KG1 (cell line): ENCODE measurements at places on chromosomes 16 and 17.

DNA sequence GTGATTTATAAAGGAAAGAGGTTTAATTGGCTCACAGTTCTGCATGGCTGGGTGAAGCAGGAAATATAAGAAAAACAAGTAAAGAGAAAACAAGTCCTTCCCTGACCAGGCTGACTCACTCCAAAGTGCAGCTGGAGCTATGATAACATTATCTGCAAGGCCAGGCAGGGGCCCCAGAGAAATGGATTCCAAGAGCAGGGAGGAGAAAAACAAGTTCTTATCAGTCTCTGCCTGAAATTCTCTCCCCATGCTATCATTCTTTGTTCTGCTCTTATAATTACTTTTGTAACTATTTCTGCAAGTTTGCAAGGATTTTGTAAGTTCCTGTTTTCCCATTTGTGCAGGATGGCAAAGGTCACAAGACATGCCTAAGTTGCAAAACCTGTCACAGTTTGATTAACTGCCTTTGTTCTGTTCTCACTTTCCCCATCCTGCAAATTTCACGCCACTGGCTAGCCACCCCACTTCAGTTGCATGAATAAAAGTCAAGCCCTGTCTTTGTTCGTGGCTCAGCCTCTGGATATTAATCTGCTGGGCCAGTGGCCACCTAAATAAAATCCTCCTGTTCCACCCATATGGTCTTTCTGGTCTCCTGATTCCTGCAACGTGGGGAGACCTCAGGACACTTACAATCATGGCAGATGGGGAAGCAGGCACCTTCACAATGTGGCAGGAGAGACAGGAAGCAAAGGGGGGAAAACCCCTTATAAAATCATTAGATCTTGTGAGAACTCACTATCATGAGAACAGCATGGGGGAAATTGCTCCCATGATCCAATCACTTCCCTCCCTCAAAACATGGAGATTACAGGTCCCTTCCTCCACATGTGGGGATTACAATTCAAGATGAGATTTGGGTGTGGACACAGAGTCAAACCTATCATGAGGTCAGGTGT lies 13.1 kb downstream of the ABCA9 start:
- no peak for DNase-seq

DNA sequence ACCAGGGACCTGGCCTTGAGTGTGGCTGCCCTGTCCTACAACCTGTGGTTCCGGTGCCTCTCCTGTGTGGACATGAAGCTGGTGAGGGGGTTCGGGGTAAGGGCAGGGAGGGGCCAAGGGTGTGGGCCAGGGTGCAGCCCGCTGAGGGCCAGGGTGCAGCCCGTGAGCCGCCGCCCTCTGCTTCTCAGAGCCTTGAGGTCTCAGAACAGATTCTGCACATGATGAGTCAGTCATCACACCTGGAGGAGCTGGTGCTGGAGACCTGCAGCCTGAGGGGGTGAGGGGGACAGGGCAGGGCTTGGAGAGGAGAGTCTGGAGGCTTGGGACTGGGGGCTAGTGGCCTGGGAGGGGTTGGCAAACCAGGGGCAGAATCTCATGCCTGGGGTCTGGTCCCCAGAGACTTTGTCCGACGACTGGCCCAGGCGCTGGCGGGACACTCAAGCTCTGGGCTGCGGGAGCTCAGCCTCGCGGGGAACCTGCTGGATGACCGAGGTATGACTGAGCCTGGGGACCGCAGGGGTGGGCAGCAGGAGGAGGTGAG lies 2.2 kb downstream of the CARMIL2 start:
- DNase-seq = no peak

DNA sequence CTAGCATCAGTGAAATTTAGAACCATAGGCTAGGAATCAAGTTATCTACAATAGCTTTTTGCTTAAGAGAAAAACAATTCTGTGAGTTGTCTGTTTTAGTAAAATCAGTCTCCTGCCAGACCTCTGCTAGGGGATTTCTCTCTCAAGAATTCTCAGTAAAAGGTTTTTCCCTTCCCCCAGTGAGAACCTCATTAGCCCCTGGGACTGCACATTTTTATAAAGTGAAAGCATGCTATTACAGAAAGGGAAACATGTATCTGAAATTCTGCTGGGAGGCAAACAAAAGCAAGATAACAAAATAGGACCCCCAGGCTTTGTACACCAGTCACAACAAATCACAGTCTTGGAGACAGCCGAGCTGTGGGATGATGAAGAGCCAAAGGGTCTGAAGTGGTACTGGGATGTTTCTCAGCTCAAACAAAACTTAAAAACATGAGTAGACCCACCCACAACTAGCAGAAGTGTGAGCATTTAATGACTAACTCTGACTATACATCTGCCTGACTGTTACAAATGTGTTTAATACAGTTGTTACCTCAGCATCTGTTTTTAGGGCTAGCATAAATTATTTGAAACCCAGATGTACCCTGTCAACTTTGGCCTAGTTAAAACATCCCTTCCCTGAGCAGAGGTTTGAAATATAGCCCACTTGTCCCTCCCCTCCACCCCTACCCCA lies 20.0 kb upstream of the GLG1 start:
- DNase-seq = no peak

- DNase-seq = no peak
Observed at GRCh38 chr17:79609673-79610645, 892 bp downstream of the RBFOX3 start.

- DNase-seq = no peak
Observed at GRCh38 chr17:56158915-56159825, 5.9 kb downstream of the ANKFN1 start.
